Naive thymus-derived CD4-positive, alpha-beta T cell (primary cell): ENCODE measurements at places on chromosomes 1 and 21. TPM values are rescaled to one million over a fixed set of nuclear protein-coding genes. Genes with fewer than 3 reads are reported as not detected.

GRCh38 chr21:15514073-15514946 is 215.5 kb upstream of the USP25 start:
- H3K27me3 ChIP-seq = no peaks in the 10 kb centered on the region
- H3K27ac ChIP-seq = peak overlapping the region; percentile 46
- peaks cover 12% of the 10 kb centered on the region for H3K4me1 ChIP-seq
- peak overlapping the region; percentile 23 for H3K4me3 ChIP-seq
- DNase-seq = peak; percentile 72
- H3K36me3 ChIP-seq = no peaks in the 10 kb centered on the region

DNA sequence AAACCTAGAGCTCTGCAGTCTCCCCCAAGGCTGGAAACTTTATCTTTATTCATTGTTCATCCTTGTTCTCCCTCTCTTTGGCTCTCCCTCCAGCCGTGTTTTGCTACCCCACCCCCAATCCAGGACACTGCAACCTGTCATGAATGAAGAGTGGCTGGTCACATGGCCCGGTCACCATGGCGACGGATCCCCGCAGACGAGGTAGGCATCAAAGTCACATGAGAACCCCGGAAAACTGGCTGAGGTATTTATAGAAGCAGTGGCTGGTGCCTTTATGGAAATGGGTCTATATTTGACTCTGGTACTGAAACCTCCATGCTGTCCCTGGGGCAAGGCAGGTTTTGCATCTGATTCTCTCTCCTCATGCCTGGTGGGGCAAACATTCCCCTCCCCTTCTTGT is 13.4 kb upstream of the SLC6A17 start:
- no peak for DNase-seq
- H3K27me3 ChIP-seq = no peaks in the 10 kb centered on the region
- H3K27ac ChIP-seq = no peak overlapping the region

DNA sequence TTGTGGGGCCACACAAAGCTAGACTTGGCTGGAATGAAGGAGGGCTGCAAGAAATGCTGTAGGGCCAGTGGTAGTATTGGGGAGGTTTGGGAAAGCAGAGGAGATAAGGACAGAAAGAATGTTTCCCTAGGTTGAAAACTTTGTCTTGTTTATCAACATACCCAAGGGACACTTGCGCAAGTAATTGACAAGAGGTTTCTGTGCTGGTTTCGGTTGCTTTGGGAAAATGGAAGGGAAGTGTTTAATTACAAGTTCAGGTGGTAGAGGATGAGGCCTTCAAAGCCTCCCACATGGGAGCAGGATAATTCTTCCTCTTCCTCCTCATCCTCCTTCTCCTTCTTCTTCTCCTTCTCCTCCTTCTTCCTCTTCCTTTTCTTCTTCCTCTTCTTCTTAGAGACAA is 182.1 kb upstream of the LMO4 start:
- no peaks in the 10 kb centered on the region for H3K4me1 ChIP-seq
- no peak for DNase-seq
- no peaks in the 10 kb centered on the region for H3K36me3 ChIP-seq
- no peak overlapping the region for H3K27ac ChIP-seq
- no peaks in the 10 kb centered on the region for H3K27me3 ChIP-seq
- H3K4me3 ChIP-seq = no peak overlapping the region

Gene SYTL1
- 93.0 TPM for polyA plus RNA-seq

Gene HCRTR1
- not detected for polyA plus RNA-seq

Gene CAPZA1
- 135 TPM for polyA plus RNA-seq

Gene PDC
- not detected for polyA plus RNA-seq

DNA sequence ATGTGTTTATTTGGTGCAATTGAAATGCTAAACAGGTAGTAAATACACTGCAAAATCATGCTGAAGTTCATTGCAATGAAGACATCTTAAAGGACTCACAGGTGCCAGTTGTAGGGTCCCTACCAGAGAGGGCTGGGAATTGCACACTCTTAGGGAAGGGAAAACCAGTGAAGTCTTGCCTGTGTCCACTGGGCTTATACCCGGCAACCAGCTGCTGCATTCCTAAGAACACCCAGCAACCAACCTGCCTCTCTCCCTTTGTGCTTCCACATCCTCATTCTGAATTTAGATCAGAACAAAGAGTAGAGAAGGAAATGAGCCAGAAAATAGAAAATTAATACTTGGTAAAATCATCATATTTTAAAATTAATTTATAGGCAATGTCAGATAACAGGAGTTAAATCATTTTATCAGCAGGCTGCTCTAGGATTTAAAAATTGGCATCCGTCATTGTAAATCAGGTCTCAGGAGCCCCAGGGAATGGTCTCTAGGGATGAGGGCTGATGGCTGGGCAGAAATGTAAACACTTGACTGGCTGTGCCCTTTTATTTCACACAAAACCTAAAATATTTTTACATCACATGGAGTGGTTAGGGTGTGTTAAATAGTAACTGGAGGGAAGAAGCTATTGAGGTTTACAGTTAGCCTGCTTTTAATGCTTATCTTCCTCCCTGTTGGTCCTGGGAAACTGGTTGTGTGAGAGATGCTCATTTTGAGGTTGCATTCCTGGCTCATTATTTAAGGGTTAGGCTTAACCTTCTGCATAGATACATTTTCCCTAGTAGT is 31.3 kb downstream of the PTGFRN start:
- no peaks in the 10 kb centered on the region for H3K4me1 ChIP-seq
- no peak overlapping the region for H3K27ac ChIP-seq
- H3K4me3 ChIP-seq = no peak overlapping the region
- no peaks in the 10 kb centered on the region for H3K27me3 ChIP-seq
